ENCODE measurements at places on chromosomes 1 and 21.

- DNase-seq = no peak
Observed at GRCh38 chr1:185960422-185961321, 226.5 kb downstream of the HMCN1 start.

- peak; percentile 73 for DNase-seq
Observed at GRCh38 chr1:109239409-109240068, 9.8 kb upstream of the CELSR2 start.

- no peak for DNase-seq
Observed at GRCh38 chr1:186093437-186093836, 281.6 kb downstream of the TPR start.

DNA sequence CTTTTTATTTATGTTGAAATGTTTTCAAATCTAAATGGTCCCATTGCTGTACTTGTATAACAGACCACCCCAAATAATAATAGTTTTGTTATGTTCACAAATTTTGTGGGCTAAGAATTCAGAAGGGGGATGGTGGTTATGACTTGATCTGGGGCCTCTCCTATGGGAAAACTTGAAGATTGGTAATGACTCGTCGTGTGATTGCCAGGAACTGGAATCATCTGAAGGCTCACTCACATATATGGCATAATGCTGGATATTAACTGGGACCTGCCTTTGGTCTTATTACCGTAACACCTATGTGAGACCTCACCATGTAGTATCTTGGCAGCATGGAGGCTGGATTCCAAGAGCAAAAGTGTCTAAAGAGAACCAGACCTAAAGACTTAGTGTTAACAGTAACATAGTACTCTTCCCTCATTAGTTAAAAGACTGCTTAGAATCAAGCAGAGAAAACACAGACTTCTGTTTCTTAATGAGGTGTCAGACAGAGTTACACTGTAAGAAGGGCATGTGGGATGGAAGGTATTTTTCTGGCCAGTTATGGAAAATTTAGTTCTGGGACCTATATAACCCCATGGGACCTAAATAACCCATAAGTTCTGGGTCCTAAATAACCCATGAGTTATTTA is 11.9 kb downstream of the LYPLAL1 start:
- DNase-seq = no peak

DNA sequence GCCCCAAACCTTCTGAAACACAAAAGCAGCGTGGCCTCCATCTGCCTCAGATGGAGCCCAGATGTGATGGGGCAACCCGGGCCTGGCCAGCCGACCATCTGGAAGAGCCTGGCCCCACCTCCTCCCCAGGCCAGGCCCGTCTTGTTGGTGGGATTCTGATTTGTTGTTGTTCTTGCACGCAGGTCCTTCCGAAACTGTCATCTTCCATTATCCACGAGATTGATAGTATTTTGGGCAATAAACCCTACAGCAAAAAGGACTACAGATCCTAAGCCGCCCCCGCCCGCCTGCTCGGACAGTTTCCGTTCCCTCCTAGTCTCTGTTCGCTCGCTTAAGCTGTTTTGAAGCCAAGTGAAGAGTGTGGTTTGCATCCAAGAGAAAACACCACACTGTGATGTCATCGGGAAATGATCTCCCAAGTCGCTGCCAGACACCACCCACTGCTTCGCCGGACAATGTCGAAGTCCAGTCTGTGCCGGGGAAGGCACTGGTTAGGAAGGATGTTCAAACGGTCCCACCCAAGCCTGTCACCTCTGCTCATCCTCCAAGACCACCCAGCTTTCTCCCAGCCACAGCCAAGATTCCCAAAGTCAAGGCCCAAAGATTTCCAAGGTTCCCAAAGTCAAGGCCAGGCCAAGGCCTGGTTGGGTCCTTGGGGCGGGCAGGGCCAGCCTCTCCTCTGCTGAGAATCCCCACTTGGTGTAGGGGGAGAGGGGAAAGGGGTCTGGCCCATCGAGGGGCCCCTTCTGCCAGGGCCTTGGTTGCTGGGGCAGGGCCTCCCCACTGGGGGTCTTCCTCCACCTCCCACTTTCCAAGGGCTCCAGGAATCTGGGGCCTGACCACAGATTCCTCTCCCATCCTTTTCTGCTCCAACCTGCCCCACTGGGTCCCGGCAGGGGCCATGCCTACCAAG is 52.9 kb downstream of the KCNAB2 start:
- no peak for DNase-seq

GRCh38 chr1:197441999-197442414 is 174.0 kb downstream of the CRB1 start:
- DNase-seq = no peak

GRCh38 chr1:245771511-245772281 is 616.9 kb downstream of the KIF26B start:
- DNase-seq = no peak

DNA sequence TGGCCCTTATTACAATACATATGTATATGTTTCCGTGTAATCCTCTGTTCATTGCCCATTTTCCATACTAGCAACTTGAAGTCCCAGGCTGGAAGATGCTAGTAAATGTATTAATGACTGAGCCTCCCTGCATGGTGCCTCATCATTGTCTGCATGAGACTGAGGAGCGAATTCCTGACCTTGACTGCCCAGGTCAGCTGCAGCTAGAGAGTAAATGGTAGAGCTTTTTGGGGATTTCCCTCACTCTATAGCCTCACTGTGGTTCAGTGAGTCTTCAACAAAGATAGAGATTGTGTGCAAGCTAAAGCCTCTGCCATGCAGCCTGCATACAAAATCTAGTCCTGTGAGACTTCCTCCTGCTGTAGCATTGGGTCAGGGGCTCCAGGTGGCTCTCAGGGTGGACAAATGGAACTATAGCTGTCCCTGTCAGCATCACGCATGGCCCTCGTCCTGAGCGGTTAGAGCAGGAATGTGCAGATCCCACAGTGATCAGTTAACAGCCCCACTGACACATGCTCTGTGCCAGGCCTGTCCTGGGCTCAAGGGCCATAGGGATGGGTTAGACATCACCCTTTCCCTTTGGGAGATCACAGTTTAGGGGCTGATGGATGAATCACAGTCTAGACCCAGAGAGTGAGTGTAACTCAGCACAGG is 741.7 kb downstream of the MATN1 start:
- no peak for DNase-seq

DNA sequence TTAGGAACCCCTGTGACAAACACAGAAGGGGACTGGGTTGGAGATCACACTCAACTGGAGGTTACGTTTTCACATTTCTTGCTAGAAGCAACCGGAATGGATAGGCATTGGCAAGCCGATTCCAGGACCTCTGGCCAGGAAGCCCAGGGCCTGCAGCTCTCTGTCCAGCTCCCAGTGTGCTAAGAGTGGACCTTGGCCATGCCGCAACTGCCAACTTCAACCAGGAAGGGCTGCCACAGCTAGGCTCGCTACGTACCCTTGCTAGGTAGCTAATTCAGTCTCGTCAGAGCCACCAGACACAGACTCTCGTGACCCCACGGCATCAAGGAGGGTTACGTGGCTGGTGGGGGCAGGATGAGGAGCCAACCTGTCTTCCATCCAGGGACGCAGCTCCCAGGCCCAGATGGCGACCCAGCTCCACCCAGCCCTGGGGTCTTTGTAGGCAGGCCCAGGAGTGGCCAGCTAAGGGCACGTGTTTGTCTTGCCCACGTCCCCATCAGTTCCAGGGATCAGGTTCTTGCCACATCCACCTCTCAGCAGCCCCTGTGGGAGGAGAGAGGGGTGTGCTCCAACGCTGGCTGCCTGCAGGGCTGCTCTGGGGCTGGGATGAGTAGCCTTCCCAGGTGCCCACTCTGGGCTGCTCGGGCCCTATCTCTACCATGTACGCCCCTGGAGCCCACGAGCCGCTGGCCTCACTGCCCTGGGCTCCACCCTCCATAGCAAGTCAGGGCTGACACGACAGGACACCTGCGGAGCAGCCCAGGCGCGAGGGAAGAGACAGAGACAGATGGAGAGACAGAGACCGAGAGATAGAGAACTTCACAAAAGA is 39.2 kb downstream of the UBE2G2 start:
- no peak for DNase-seq

GRCh38 chr21:21246007-21246406 is 247.8 kb downstream of the NCAM2 start:
- no peak for DNase-seq

DNA sequence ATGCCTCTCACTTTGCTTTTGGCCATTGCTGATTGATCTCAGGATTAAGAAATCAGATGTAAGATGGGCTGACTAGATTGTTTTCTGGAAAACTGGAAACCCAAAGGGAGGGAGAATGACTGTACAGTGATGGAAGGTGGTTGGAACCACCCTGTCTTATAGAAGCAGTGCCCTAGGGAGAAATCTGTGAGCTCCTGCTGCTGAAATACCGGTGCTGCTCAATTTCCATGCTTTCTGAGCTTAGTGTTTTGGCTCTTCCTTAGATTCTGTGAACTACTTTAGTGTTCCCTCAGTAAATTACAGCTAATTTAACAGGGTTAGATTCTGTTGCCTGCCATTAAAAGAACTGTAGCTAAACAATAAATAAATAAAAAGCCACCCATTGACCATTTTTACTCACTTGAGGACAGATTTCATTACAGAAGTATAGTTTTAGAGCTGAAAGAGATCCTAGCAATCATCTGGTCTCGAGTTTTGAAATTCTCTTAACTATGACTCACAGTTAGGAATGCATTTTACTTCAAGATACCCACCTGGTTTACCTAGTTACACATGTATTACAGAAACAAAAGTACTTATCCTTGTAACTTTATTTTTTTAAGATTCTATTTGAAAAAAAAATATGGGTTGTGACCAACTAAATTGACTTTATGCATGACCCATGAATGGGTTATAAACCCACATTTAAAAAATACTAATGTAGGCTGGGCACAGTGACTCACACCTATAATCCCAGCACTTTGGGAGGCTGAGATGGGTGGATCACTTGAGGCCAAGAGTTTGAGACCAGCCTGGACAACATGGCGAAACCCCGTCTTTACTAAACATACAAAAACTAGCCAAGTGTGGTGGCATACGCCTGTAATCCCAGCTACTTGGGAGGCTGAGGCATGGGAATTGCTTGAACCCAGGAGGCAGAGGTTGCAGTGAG is 33.2 kb downstream of the CAMSAP2 start:
- DNase-seq = no peak

DNA sequence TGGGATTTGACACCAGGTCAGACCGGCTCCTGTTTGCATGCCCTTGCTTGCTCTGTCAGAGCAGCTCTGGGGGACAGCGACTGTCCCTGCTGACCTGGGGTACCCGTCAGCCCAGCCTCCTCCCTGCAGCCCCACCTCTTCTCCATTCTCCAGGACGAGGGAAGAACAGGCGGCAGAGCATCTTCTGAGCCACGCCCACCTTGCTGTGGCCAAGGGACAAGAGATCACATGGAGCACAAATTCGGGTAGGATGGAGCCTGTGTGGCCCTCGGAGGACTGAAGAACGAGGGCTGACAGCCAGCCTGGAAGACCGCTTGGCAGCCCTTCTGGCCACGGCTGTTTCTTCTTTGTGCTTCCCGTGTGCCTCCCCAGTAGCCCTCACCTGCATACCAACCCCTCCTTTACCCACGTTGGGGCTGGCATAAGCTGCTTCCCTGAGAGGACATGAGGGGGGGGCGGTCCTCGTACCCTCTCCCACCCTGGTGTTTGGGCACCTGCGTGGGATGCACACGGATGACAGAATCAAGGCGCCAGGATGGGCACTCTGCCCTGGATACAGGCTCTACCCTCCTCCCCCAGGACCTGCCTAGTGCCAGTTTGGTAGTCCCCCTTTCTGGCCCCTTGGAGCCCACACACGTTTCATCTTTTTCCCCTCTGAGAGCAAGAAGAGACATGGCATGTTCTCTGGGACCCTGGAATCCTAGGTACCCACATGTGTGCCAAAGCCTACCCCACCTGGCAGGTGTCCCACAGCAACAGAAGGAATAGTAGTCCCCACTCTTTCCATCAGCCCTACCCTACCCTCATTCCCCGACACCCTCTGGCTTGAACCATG is 26.9 kb downstream of the CDK18 start:
- DNase-seq = no peak

DNA sequence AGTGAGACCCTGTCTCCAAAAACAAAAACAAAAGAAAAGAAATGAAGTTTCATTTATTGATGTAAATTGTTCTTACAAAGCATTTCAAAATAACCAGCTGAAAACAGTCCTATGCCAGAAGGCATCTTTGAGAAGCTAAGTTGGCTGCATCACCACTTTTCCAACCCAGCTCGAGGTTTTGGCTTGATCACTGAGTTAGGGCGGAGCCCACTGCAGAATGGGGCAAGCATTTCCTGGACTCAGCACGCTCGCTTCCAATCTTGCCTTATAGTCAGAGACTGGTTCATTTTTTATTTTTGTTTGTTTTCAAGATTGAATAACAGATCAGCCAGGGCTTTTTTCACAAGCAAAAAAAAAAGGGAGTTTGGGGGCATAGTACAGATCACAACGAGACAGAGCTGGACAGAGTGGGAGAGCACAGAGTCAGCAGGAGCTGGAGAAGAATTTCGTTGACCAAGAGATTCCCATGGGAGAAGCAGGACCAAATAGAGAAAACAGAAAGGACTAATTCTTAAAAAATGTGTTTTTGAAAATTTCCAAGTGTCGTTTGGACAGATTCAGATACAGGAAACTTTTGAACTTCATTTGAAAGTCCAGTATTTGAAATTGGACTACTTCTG is 23.5 kb upstream of the COL6A1 start:
- DNase-seq = no peak

DNA sequence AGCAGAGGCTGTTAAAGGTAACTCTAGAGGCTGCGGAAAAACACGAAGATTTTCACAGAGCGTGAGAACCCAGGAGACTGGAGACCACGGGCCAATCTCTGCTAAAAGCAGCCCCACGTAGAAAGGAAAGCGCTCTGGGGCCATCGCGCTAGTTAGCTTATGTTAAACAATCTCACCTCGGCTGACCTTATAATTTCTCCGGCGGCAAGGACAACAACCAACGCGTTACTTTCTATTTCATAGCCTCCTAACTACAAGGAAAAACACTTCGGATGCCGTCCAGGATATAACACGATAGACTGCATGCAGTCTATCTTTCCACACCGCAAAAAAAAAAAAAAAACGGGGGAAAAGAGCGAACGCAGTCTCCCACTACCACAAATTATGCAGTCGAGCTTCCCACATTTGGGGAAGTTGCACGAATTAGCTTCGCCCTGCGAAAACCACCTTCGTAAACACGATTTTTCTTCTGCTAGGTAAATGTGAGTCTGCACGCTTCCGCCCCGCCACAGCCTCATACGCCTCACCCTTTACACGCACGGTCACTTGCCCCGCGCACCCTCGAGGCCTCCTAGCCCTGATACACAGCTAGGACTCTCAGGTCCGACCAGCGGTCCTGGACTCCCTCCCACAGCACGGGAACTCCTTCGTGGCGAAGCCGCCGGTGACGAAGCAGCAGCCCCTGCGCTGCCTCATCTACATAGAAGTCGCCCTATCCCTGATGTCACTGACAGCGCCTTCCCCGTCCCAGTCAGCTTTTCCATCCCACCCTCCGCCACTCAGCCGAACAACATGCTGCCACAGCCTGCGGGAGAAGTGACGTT is 87.8 kb downstream of the PRKAB2 start:
- DNase-seq = peak; percentile 98
